ENCODE measurements at places on chromosomes 6 and 20.

- no peak for DNase-seq
Measured at GRCh38 chr20:47054506-47054905, 159.9 kb downstream of the EYA2 start.

- DNase-seq = no peak
Measured at GRCh38 chr20:62885046-62885895, 23.6 kb upstream of the TCFL5 start.

GRCh38 chr6:159931112-159931511 is 37.8 kb upstream of the IGF2R start:
- DNase-seq = no peak

- DNase-seq = no peak
Measured at GRCh38 chr20:8627340-8628004, 441.4 kb upstream of the PLCB4 start.

- no peak for DNase-seq
Measured at GRCh38 chr20:9945408-9945807, 89.4 kb upstream of the ANKEF1 start.

- DNase-seq = no peak
Measured at GRCh38 chr6:106082735-106083398, 3.3 kb upstream of the PRDM1 start.

GRCh38 chr20:52922436-52922835 is 49.7 kb upstream of the TSHZ2 start:
- no peak for DNase-seq

DNA sequence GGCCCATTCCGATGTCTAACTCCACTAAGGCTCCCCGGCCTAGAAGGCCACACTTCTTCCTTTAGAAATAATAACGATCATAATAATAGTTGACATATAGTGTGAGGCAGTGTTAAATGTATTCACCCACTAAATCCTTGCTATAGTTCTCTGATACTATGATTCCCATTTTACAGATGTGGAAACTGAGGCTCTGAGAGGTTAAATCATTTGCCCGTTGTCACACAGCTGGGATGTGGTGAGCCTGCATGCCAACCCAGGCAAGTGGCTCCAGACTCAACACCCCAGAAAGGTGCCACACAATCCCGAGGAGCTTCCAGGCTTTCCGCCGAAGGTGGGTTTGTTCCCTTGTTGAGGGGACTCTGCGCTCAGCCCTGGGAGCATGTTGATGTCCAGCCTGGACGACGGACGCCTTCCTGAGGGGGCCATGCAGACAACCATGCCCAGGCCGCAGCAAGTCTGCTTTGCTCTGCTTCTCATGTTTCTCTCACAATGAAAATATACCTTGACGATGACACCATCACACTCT is 104.6 kb upstream of the CDYL start:
- no peak for DNase-seq

DNA sequence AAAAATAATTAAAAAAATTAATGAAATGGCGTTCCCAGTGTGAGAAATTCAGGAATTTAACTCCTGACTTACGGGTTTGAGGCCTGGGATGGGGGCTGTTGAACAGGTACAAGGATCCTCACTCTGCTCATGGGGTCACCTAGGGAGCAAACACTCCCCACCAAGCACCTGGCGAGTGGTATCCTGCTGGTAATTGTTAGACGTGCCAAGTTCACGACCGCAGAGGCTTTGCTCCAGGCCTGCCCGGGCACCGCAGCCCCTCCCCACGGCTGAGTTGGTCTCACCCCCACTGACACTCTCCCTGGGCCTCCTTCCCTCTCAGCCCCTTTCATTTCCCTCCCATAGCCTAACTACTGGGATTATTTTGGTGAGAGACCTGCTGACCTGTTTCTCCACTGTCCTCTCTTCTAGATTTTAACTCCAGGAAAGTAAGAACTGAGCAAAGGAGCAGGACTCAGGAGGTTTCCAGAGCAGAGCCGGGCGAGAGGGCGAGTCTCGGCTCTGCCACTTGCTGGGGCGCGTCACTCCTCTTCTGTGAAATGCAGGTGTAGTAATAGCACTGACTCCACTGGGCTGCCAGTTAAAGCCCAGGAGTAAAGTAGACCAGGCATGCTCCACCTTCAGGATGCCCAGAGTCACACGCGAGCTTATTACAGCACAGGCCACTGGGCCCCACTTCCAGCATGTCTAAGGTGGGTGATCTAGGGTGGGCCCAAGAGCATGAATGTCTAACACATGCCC is 22.8 kb downstream of the BMP7 start:
- DNase-seq = no peak

- DNase-seq = no peak
Measured at GRCh38 chr6:79605968-79606764, 25.0 kb upstream of the SH3BGRL2 start.

- DNase-seq = no peak
Measured at GRCh38 chr6:4801491-4802110, 25.4 kb downstream of the CDYL start.

DNA sequence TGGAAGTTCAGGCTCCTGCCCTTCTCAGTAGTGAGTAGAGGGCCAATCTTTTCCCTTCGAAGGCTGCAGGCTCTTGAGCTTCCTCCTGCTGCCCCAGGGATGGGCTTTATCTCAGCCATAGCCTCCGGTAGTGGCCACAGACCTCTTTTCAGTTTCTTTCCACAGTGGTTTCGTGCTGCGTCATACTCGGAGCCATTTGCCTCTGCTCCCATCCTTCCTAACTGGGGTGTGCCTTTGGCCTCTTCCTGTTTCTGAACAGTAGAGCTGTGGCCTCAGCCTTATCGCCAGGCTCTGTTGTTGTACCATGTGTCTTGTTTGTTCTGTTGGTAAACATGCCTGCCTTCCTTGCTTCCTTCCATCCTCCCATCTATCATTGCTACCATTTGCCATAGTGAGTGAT is 54.1 kb downstream of the TULP4 start:
- DNase-seq = no peak

GRCh38 chr6:84260196-84260595 is 32.8 kb upstream of the CEP162 start:
- no peak for DNase-seq

- no peak for DNase-seq
Measured at GRCh38 chr20:48164566-48165400, 379.5 kb upstream of the SULF2 start.

- DNase-seq = no peak
Measured at GRCh38 chr6:130020073-130020906, 1.9 kb downstream of the L3MBTL3 start.

GRCh38 chr6:35426074-35426473 is 26.1 kb upstream of the FANCE start:
- no peak for DNase-seq

GRCh38 chr6:17574866-17575560 is 25.1 kb upstream of the FAM8A1 start:
- DNase-seq = no peak

GRCh38 chr6:150024646-150025155 is 631 bp downstream of the RAET1L start:
- DNase-seq = no peak

DNA sequence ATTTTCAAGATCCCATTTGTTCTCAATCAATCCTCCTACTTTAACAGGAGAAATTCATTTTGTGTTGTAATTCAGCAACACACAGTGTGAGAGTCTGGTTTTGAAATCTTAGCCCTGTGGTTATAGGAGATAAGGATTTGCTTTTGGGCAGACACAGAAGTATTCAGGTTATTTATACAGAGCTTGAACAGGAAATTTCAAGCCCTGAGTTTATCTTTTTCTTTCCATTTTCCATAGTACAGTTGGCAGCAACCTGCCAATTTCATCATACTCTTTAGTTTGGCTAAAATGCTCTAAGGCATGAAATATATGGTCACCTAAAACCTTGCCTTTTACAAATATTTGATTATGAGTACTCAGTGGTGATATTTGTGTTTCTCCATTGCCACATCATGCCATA is 41.4 kb downstream of the PKIB start:
- no peak for DNase-seq

DNA sequence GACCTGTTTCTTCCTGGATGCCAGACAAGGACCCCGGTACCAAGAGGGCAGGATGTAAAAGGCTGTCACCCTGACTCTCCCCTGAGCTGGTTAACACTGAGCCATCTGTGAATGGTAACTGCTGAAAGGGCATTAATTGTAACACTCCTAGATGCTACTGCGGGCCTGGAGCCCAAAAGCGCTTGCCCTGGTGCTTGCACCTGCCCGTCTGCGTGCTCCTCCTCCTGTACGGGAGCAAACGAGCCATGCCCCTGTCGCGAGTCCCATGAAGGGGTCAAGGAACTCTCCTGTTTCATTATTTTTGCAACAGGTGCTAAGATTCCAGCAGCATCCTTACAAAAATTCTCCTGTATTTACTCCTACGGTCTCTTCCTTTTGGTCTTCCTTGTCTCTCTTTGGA is 140.0 kb upstream of the LAMA2 start:
- DNase-seq = no peak

- no peak for DNase-seq
Measured at GRCh38 chr6:34513646-34514045, 42.5 kb downstream of the SPDEF start.

GRCh38 chr6:129645830-129646579 is 64.0 kb downstream of the ARHGAP18 start:
- no peak for DNase-seq

GRCh38 chr6:134424165-134424797 is 106.4 kb upstream of the SGK1 start:
- no peak for DNase-seq

- no peak for DNase-seq
Measured at GRCh38 chr6:127352524-127352923, 9.1 kb upstream of the ECHDC1 start.

Measured in urinary bladder (tissue), 4 donors.